ENCODE measurements at places on chromosomes 5 and 9.

DNA sequence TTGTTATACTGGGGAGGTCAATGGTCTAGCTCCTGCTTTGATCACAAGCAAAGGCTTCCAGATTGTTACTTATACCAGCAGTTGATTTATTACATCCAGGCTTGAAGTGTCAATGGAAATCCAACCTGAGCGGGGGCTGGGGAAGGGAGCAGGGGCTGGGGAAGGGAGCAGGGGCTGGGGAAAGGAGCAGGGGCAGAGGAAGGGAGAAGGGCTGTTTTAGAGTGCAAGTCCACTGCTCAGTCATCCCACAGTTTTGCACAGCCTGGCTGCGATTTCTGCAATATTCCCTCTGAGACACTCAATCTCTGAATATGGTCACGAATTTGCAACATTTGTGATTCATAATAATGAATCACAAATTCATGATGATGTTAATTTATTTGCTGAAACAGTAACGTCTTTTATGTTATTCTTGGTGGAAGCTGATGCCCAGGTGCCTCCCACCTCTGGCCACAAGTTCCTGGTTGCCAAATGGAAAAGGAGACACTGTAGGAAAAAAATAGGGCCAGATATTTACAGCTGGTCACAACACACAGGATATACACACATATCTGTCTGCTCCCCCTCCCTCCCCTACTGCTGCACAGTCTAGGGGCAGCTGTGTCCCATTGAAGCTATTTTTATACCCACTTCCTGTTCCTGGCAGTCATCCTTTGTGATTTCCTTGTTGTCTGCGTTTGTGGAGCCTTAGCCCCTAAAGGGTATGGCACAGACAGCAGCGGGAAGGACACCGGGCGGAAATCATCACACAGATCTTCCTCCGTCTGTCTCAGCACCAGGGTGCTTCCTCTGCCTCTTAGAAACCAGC is 325.1 kb downstream of the GADD45G start:
- DNase-seq = no peak

GRCh38 chr9:107177243-107177839 is 105.7 kb upstream of the RAD23B start:
- DNase-seq = no peak

- DNase-seq = no peak
Observed at GRCh38 chr5:112267231-112267630, 151.8 kb downstream of the EPB41L4A start.

DNA sequence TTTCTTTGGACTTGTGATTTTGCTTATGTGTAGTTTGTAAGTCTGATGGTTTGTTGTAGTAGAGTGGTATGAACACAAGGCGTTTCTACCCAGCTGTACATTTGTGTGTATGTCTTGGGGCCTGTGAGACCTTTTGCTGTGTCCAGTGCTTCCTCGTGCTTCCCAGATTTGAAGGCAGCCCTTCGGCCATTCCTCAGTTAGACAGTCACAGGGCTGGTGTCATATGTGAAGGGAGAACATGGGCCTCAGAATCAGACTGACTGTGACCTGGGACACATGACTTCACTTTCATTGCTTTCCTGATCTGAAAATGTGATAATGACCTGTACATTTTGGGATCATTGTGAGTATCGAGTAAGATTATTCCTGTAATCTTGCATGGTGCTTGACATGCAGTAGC is 140.0 kb downstream of the TRIO start:
- DNase-seq = no peak

DNA sequence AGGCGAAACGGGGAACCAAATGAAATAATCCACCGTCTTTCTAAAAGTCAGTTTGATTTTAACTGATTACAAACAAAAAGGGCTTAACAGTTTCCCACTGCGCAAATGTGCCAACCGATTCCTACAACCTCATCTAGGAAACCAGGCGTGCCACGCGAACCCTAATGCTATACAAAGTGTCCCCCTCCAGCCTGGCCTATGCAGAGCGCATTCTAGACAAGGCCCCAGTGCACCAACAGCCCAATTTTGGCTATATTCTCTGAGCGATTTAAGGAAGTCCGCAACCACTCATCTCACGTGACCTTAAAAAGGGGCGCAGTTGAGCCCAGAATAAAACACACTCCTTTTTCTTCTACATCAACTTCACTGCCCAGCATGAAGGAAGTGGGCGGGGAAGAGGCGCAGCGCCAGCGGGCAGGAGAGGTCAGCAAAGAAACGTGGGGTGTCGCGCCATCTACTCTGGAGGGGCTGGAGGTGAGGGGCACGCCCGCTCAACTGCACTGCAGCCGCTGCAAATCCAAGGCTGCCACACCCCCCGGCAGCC is 779 bp downstream of the FAM13B start:
- DNase-seq = peak; percentile 57

Measured in dermis blood vessel endothelial cell (primary cell).